ENCODE measurements at places on chromosomes 13 and 19.

- peak; percentile 51 for DNase-seq
These were observed 67.8 kb downstream of the GADD45B start for GRCh38 chr19:2543463-2544442.

GRCh38 chr13:26465514-26465913 is 92.0 kb upstream of the WASF3 start:
- DNase-seq = no peak

GRCh38 chr19:1206864-1207450 is 1.4 kb downstream of the STK11 start:
- DNase-seq = no peak

GRCh38 chr19:16532440-16533234 is 9.6 kb downstream of the CHERP start:
- no peak for DNase-seq

GRCh38 chr19:1649706-1650649 is 2.4 kb downstream of the TCF3 start:
- no peak for DNase-seq

DNA sequence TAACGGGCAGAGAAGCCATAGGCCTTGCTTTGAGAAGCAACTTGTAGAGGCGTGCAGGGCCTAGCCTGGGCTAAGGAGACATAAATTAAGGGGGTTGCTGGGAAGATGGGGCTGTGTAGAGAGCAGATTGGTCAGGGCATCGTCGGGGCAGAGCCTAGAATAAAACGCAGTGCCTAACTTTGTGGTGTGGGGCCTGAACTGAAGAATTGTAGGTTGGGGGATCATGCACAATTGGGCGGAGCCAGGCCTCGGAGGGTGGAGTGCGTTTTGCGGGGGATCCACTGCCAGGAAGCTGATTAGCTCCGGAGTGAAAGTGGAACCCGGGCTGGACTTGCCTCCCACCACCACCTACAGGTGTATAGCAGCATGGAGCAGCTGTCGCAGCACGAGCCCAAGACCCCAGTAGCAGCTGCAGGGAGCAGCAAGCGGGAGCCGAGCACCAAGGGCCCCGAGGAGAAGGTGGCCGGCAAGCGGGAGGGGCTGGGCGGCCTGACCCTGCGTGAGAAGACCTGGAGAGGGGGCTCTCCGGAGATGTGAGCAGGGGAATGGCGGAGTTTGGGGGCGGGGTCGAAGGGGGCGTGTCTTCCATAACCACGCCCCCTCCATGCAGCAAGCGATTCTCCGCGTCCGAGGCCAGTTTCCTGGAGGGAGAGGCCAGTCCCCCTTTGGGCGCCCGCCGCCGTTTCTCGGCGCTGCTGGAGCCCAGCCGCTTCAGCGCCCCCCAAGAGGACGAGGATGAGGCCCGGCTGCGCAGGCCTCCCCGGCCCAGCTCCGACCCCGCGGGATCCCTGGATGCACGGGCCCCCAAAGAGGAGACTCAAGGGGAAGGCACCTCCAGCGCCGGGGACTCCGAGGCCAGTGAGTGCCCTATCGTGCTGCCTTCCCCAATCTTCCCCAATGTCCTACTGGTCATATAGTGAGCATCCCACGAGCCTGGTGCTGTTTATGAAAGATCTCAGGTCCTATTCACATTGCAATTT is 13.8 kb downstream of the DNASE2 start:
- peak; percentile 65 for DNase-seq

GRCh38 chr13:110221406-110222117 is 85.4 kb downstream of the COL4A1 start:
- DNase-seq = no peak

DNA sequence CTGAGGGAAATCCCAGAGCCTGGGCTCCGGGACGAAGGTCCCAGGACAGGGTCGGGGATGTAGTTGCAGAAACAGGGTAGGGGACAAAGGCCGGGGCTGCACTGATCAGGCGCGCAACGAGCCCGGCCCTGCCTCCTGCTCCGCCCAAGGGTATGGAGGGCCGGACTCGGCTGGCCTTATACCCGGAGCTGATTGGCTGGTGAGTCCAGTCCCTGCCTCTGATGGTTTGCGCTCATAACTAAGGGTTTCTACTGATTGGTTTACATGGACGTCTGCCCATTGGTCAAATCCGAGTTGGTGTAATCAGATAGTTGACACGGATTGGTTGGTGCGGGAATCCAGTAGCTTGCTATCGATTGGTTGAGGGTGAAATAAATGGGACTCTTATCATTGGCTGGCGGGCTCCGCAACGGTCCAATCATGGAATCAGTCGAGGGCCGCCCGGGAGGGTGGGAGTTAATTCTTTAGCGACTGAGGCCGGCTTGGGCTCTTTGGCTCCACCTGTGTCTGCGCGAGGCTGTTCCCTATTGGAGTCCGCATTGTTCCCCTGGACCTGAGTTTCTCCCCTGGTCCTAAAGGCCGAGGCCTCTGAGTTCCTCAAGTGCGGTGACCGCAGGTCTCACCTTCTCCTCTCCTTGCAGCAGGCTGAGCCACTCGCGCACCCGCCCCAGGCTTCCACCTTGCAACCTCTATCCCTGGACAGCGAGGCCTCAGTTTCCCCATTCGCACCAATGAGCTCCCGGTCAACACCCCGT is 570 bp upstream of the MPND start:
- peak; percentile 85 for DNase-seq

- DNase-seq = no peak
These were observed 4.7 kb downstream of the CCDC8 start for GRCh38 chr19:46408664-46409039.

- DNase-seq = no peak
These were observed 142.1 kb downstream of the GPC6 start for GRCh38 chr13:93368718-93369117.

DNA sequence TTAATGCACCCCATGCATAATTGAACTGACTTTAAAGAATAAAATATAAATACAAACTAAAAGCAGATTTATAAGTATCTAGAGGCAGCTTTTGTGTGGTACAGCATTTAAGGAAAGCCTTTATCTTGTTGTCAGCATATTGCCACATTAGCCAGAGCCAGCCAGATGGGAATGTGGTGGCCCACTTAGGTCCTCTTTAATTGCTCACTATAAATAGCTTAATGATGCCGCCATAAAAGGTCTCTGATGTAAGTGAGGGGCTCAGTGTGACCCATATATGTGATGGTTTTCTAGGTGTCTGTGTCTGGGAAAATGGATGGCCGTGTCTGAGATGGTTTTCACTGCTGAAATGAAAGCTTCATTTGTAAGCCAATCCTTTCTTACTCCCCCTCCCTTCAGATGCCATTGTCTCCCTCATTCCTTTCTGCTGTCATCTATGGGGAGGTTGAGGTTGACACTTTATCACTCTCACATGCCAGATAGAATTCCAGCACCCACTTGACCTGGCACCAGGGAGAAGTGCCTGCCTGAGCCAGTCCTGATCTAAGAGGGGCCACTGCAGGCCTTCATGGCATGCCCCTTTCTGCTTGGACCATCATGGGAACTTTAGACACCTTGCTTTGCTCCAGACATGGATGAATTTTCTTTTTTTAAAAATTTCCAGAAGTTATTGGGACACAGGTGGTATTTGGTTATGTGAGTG is 135.3 kb downstream of the MTUS2 start:
- DNase-seq = no peak

- DNase-seq = no peak
These were observed 36.3 kb downstream of the ARHGEF18 start for GRCh38 chr19:7385062-7385461.

DNA sequence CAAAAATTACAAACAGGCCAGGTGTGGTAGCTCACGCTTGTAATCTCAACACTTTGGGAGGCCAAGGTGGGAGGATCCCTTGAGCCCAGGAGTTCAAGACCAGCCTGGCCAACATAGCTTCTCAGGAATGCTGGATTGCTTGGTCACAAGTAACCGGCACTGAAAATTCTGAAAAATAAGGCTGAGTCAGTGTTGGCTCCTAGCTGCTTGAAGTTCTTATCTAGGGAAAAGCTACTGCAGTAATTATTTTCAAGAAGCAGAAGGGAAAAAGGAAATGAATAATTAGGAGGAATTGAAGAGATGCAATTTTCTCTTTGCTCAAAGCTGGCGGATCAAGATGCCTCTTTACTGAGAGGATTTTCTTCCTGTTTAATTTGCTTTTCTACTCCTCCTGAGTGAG is 75.0 kb upstream of the GTF3A start:
- DNase-seq = no peak

DNA sequence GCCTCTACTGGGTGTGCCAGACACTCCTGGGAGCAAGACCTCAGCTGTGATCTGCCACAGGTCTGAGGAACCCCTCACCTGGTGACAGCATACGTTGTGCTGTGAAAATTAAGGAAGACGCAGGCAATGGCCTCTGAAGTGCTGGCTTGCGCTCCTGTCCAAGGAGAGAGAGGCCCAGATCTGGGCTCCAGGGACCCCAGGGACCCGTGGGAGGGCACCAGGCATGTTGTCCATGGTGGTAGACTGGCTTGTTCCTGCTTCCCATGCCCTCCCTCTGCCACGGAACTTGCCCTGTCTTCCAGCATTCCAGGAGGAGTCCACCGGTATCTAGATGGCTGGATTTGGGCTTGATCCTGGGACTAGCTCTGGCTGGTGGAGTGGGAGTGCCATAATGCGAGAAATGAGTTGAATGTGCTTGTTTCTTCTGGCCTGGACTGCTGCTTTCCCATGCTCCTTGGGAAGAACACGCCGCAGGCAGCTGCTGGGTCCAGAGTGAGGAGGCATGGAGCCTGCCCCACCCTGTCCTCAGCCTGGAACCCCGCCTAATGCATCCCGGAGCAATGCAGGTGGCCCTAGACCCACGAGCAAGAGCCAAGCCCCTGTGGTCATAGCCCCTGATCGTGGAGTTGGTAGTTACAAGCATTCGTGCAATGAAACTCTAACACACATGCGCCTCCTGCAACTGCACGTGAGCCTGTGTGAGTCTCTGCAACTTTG is 190.2 kb downstream of the TEX29 start:
- no peak for DNase-seq

GRCh38 chr13:114078461-114079451 is 53.7 kb downstream of the RASA3 start:
- DNase-seq = no peak

Data from stimulated activated CD4-positive, alpha-beta T cell treated with anti-CD3 and anti-CD28 coated beads, Interleukin-15, amount 100 ng/mL, for 1 hour (primary cell).